ENCODE measurements at places on chromosomes 5 and 9.

GRCh38 chr5:135236908-135237747, 161.9 kb downstream of the MACROH2A1 start:
- DNase-seq, result peak; percentile 22

GRCh38 chr5:169751490-169751889, 114.4 kb downstream of the DOCK2 start:
- no peak for DNase-seq

DNA sequence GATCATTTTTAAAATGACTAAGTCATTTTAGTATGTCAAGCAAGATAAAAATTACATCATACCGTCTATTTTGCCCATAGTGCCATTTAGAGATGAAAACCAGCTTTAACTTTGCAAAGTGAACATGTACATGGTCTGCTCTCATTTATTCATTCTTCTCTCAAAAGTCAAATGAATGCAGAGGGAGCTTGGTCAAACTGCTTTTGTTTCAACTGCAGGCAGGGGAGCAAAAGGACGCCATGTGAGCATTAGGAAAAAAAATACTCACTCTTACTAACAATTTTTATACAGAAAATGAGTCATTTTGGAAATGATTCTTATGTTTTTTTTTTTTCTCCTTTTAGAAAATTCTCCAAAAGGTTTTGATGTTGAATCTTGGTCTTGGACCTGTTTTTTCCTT, 15.7 kb downstream of the SCGB3A1 start:
- DNase-seq, result no peak

GRCh38 chr5:1315018-1315708, 20.3 kb upstream of the TERT start:
- DNase-seq, result no peak

GRCh38 chr9:114410910-114411309, 23.1 kb upstream of the AKNA start:
- DNase-seq, result no peak

DNA sequence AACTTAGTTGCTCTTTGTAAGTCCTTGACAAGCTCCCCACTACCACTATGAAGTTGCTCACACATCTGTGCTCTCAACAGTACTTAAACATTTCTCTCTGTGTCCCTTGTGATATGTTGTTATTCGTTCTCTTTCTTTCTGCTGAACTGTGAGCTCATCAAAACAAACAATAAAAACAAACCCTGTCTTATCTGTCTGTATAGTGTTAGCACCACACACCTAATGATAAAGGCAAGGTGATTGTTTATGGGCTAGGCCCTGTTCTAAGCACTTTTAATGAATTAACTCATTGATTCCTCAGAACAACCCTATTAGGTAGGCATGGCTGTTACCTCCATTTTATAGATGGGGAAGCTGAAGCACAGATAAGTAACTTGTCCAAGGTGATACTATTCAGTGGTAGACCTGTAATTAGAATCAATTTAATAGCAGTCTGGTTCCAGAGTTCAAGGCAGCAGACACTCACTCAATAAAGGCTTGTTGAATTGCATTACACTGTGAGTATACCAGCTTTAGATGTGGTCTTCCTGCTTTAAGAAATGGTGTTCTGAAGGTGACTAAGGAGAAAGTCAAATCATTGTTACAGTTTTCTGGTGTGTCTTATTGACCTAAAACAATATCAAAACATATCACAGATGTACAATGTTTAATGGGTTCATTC, 153.6 kb upstream of the ELL2 start:
- DNase-seq, result no peak

DNA sequence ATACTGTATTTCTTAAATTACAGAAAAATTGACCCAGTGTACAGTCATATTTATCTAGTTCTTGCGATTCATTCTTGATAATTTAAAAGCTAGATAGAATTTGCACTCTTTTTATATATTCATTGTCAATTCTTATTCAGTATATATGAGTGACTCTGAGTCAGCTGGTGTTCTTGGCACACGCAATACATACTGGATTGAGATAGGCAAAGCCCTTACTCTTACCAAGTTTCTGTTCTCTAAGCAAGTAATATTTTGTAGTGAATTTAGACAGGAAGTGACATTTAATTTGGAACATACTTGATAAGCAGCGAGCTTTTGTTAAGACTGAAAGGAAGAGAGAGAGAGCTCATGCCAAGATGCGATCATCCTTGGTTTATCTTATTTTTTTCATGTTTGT, 57.7 kb downstream of the GPBP1 start:
- DNase-seq, result peak; percentile 70

GRCh38 chr5:148848393-148849031, 22.1 kb downstream of the ADRB2 start:
- DNase-seq, result no peak

Data from MG63 (cell line).